ENCODE measurements at places on chromosomes 7 and 10.

DNA sequence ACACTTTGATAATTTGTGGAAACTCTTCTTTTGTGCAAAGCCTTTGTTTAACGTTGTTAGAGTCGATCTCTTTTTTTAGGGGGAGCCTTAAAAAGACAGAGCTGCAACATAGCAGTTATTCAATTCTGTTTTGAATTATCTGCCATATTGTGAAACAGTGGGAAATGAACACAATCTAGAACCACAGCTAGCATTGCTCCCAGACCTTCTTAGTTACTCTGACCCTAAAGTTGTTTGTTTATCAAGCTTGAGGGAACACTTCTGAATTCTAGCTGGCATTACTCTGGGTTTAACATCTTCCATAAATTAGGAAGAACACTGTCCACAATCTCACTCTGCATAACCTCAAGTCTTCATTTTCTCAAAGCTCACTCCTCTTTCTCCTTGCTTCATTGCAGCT is 217.7 kb downstream of the PRKG1 start:
- H3K4me3 ChIP-seq, result no peak overlapping the region
- no peaks in the 10 kb centered on the region for H3K36me3 ChIP-seq
- no peaks in the 10 kb centered on the region for H3K27me3 ChIP-seq
- H3K4me1 ChIP-seq, result no peaks in the 10 kb centered on the region
- no peak overlapping the region for H3K27ac ChIP-seq

DNA sequence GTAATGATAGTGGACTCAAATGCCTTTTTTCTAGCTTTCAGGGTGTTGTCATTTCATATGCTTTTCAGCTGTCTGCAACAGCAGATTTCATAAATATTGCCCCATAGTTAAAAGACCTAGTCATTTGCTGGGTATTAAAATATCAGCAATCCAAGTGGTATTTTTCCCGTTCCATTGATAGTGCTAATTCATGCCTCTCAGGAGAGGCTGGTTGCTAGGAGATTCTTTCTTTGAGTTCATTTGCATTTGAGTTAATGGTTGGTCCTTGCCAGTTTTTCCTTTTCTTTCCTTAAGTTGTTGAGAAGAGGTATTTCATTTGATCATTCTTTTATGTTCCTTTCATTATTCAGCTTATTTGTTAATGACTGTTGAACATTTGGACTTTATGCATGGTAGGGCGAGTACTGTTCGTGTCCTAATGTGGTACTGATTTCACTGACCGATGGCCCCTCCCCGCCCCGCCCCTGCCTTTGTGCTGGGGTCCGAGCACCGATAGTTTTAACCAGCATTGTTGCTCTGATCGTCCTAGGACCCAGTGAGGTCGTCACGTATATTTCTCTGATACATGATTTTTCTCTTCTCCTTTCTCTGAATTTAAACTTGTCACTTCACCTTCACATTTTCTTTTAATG is 128.6 kb downstream of the CCNY start:
- no peak for DNase-seq
- H3K36me3 ChIP-seq, result no peaks in the 10 kb centered on the region
- no peaks in the 10 kb centered on the region for H3K27me3 ChIP-seq

GRCh38 chr7:67588631-67589030 is 592.0 kb downstream of the TYW1 start:
- DNase-seq, result no peak
- no peak overlapping the region for H3K27ac ChIP-seq
- H3K27me3 ChIP-seq, result peaks cover 3% of the 10 kb centered on the region
- no peaks in the 10 kb centered on the region for H3K4me1 ChIP-seq
- no peak overlapping the region for H3K4me3 ChIP-seq
- no peaks in the 10 kb centered on the region for H3K36me3 ChIP-seq

DNA sequence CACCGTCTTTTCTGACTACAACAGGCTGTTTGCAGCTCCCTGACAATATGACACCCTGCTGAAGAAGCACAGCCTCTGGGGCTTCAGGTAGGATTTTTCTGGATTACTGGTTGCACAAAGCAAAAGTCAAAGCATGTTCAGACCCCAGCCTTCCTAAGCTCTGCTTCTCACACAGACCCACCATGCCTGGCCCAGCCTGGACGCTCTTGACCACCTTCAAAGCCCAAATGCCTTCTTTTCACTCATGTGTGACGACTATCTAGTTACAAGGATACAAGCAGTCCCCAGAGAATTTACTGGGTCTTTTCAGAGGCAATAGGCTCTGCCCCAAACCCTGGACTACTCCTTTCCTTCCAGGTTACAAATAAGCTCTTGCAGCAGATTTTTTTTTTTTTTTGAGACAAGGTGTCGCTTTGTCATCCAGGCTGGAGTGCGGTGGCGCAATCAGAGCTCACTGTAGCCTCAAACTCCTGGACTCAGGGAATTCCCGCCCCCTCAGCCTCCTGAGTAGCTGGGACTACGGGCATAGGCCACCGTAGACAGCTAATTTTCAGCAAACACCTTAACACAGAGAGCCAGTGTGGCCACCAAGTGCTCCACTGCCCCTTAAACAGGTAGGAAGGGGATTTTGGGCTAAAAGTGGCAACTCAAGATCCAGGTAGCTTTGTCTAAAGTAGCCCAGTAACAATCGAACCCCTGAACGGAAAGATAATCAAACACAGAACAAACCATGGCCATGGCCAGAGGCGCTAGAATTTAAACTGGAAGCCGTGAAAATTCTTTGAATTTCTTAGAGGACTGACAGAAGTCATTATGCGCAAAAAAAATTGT is 16.2 kb downstream of the SVIL start:
- peak overlapping the region; percentile 50 for H3K4me3 ChIP-seq
- peaks cover 30% of the 10 kb centered on the region for H3K36me3 ChIP-seq
- peak; percentile 40 for DNase-seq
- H3K27ac ChIP-seq, result peak overlapping the region; percentile 86

DNA sequence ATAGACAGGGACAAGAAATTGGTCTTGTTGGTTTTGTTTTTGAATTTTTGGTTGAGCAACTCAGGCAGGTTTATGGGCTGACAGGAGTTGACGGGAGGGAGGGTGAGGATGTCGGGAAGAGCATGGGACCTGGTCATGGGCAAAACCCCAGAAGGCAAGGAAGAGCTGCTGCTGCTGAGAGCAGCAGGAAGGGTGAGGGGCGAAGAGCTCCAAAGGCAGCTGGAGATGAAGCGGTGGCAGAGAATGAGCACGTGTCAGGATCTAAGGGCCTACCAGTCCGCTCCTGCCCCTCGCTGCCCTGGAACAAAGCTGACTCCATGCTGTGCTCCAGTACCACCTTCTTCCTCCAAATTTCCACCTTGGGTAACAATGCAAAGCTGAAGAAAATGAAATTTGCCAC is 84.3 kb downstream of the ARHGAP22 start:
- peaks cover 8% of the 10 kb centered on the region for H3K4me1 ChIP-seq
- H3K4me3 ChIP-seq, result no peak overlapping the region
- no peaks in the 10 kb centered on the region for H3K36me3 ChIP-seq
- DNase-seq, result no peak
- no peak overlapping the region for H3K27ac ChIP-seq

GRCh38 chr7:100670074-100670473 is 3.5 kb upstream of the GNB2 start:
- no peak overlapping the region for H3K4me3 ChIP-seq
- H3K4me1 ChIP-seq, result no peaks in the 10 kb centered on the region
- no peaks in the 10 kb centered on the region for H3K36me3 ChIP-seq
- no peak for DNase-seq

- H3K4me3 ChIP-seq, result peak overlapping the region; percentile 77
- DNase-seq, result no peak
- H3K27ac ChIP-seq, result peak overlapping the region; percentile 94
- H3K4me1 ChIP-seq, result peaks cover 42% of the 10 kb centered on the region
- H3K27me3 ChIP-seq, result no peaks in the 10 kb centered on the region
Measured at GRCh38 chr7:74479066-74479781, 25.5 kb downstream of the GTF2IRD1 start.

- H3K27me3 ChIP-seq, result no peaks in the 10 kb centered on the region
- H3K27ac ChIP-seq, result peak overlapping the region; percentile 23
- peak overlapping the region; percentile 15 for H3K4me3 ChIP-seq
Measured at GRCh38 chr7:36393826-36394225, 4.2 kb downstream of the ANLN start.

DNA sequence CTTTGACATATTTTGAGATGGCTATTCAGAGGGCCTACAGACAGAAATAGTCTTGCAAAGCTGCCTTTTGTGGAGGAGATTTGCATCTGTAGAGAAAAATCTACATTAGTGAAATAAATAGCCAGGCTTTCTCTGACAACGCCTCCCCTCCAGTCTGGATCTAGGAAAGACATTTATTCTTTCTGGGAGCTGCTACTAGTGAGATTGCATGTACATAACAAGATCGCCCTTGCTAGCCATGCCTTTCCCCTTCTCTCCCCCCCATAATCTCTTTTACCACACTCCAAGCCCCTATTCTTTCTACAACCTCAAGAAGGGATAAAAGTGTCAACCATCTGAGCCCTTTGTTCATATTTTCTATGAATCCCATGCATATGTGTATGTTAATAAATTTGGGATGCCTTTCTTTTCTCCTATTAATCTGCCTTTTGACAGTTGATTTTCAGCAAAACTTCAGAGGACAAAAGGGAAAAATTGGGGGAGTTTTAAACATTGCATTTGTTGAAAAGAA is 194.2 kb downstream of the SNX13 start:
- no peak for DNase-seq
- H3K27ac ChIP-seq, result no peak overlapping the region
- no peak overlapping the region for H3K4me3 ChIP-seq
- no peaks in the 10 kb centered on the region for H3K36me3 ChIP-seq

DNA sequence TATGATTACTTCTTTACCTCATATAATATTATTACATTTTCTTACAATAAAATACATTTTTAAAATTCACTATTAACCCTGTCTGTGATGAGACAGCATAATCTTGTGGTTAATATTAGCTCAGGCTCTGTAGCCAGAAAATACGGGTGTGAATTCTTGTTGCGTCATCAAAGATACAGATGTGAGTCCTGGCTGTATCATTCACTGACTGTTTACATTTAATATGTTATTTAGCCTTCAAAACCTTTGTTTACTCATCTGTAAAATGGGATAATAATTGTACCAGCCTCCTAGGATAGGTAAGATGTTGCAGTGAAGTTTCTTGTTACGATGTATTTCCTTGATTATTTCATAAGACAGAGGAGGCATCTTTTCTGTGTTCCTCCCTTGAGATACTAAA is 184.7 kb upstream of the PRPS1L1 start:
- no peak overlapping the region for H3K27ac ChIP-seq
- no peak overlapping the region for H3K4me3 ChIP-seq
- H3K27me3 ChIP-seq, result peaks cover 6% of the 10 kb centered on the region
- H3K4me1 ChIP-seq, result peaks cover 20% of the 10 kb centered on the region

DNA sequence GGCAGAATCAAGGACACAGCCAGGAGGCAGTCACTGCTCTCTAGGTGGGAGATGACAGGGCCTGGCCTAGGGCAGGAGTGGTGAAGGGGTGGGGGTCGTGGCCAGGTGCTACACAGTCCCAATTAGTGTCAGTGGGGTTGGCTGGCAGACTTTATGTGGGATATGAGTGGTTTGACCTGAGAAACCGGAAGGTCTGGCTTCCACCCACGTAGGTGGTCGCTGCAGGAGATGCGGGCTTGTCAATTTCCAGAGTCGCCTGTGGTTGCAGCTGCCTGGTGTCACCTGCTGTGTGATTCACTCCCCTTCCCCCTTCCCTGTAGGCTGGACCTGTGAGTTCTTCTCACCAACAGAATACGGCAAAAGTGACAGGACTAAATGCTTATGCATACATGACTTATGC is 124.3 kb downstream of the KLF6 start:
- no peak overlapping the region for H3K27ac ChIP-seq
- no peaks in the 10 kb centered on the region for H3K4me1 ChIP-seq
- no peak for DNase-seq

GRCh38 chr10:28788762-28789161 is 111.4 kb downstream of the BAMBI start:
- no peak for DNase-seq
- H3K36me3 ChIP-seq, result no peaks in the 10 kb centered on the region
- peaks cover 16% of the 10 kb centered on the region for H3K27me3 ChIP-seq
- H3K4me1 ChIP-seq, result peaks cover 22% of the 10 kb centered on the region

- H3K4me3 ChIP-seq, result no peak overlapping the region
- peaks cover 6% of the 10 kb centered on the region for H3K27me3 ChIP-seq
- no peak overlapping the region for H3K27ac ChIP-seq
Measured at GRCh38 chr10:106338486-106338885, 826.0 kb downstream of the SORCS1 start.

- H3K4me1 ChIP-seq, result peaks cover 20% of the 10 kb centered on the region
- DNase-seq, result no peak
- H3K36me3 ChIP-seq, result no peaks in the 10 kb centered on the region
- no peaks in the 10 kb centered on the region for H3K27me3 ChIP-seq
- H3K4me3 ChIP-seq, result no peak overlapping the region
Measured at GRCh38 chr7:41142904-41143473, 559.9 kb downstream of the INHBA start.

- DNase-seq, result no peak
- H3K27ac ChIP-seq, result no peak overlapping the region
- H3K27me3 ChIP-seq, result no peaks in the 10 kb centered on the region
- H3K4me3 ChIP-seq, result no peak overlapping the region
Measured at GRCh38 chr10:113162960-113163359, 212.9 kb downstream of the TCF7L2 start.

GRCh38 chr10:70799124-70799523 is 13.9 kb upstream of the TBATA start:
- no peak for DNase-seq
- no peak overlapping the region for H3K27ac ChIP-seq
- H3K27me3 ChIP-seq, result peaks cover 17% of the 10 kb centered on the region
- H3K36me3 ChIP-seq, result no peaks in the 10 kb centered on the region
- no peaks in the 10 kb centered on the region for H3K4me1 ChIP-seq
- no peak overlapping the region for H3K4me3 ChIP-seq

DNA sequence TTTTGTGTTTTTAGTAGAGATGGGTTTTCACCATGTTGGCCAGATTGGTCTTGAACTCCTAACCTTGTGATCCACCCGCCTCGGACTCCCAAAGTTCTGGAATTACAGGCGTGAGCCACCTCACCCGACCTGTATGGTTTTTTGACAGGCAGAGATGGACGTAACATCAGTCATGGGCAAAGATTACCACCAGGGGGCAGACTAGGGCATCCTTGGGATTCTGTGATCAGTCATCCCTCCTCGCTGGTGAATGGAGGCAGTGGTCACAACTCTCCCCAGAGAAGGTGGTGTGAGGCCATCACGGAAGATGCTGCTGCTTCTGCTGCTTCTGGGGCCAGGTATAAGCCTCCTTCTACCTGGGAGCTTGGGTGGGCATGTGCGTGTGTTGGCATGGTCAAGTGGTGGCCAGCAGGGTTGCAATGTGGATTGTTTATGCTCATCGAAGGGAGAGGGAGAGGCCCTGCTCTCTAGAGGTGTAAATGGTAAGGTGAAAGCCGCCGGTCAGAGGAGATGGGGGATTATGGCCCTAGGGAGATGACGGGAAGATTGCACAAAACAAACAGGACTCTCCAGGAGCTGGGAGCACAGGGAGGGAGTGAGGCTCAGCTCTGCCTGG is 122.7 kb upstream of the PRSS1 start:
- peaks cover 40% of the 10 kb centered on the region for H3K27me3 ChIP-seq
- H3K4me3 ChIP-seq, result no peak overlapping the region
- no peaks in the 10 kb centered on the region for H3K36me3 ChIP-seq
- DNase-seq, result no peak

DNA sequence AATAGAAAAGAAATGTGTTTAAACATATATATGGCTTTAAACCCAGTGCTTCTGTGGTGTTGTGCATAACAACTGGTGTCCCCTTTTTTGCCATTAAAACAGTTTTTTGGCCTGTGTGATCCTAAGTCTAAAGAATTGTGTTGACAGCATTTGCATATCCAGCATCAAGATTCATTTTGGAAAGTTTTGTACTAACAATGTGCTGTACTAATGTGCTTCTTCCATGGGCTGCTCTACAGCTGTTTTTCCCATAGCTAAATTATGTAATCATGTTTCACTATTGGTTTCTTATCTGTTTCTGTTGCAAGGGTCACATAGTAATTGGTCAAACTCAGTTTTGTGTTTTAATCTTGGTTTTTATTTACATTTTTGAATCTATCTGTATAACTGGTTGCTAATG is 5.5 kb downstream of the CNNM2 start:
- no peak overlapping the region for H3K4me3 ChIP-seq
- peaks cover 20% of the 10 kb centered on the region for H3K27me3 ChIP-seq
- no peak for DNase-seq

All from type B pancreatic cell (in vitro differentiated cells).